ENCODE measurements at places on chromosomes 13 and 19. TPM values are rescaled to one million over a fixed set of nuclear protein-coding genes. Genes with fewer than 3 reads are reported as not detected.

The CLEC17A gene
- under 0.01 TPM for total RNA-seq

The TMC4 gene
- 0.29 TPM for total RNA-seq

The ZNF573 gene
- 6.8 TPM for total RNA-seq

The KLHL1 gene
- total RNA-seq: not detected

The FFAR3 gene
- total RNA-seq: not detected

The MAP3K10 gene
- 9.8 TPM for total RNA-seq

The UGGT2 gene
- 78.2 TPM for total RNA-seq

The TOMM40 gene
- 31.8 TPM for total RNA-seq

The CDC42EP5 gene
- 20.3 TPM for total RNA-seq

The CARM1 gene
- total RNA-seq: 41.0 TPM

The CLPTM1 gene
- 61.3 TPM for total RNA-seq

The ANGPTL8 gene
- total RNA-seq: not detected

The CGB2 gene
- total RNA-seq: not detected

The IGFL4 gene
- not detected for total RNA-seq

The IL4I1 gene
- total RNA-seq: 0.29 TPM
